ENCODE measurements at places on chromosomes 3 and 15.

DNA sequence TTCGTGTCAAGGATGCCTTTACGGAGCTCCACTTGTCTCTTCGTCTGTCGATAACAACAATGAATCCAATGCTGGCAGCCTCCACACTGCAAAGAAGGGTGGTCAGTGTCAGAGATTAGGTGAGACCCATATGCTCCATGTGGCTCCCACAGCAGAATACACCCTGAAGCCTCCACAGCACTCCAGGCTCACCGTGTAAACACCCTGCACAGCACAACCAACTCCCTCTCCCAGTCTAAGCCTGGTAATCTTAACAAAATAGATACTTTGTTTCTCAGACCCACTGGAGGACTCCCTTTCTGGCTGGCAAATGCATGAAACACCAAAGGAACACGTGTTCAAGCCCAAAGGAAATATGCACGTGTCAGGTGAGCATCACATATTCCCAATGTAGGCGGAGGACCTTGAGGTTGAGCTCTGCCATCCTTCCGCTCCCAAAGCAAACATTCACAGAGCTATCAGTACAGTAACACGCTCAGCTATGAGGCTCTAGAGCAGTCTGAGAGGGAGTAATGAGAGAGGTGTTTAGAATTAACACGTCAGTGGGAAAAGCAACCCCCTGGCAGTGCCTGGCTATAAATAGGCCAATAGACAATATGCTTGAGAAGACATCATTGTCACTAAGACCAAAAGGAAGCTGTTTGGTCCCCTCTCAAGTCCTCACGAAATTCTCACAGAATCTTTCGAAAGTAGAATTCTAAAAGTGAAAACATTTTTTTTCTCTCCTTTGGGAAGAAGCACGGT, 86.7 kb downstream of the MCF2L2 start:
- DNase-seq = no peak

DNA sequence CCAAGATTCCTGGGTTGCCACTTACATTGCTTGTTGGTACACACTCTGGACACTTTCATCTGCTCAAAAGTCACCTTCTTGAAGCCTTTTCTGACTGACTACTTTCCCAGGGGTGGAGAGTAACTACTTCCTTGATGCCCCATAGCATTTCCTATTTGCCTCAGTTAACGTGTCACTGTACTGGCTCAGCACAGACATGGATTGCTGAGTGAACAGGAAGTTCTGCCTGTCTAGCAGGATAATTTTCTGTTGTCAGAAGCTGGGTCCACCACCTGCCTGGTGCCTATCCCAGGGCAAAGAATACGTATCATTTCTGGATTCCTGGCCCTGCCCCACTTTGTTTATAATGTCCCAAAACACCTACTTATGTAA, 15.3 kb upstream of the ABHD17C start:
- DNase-seq = no peak

DNA sequence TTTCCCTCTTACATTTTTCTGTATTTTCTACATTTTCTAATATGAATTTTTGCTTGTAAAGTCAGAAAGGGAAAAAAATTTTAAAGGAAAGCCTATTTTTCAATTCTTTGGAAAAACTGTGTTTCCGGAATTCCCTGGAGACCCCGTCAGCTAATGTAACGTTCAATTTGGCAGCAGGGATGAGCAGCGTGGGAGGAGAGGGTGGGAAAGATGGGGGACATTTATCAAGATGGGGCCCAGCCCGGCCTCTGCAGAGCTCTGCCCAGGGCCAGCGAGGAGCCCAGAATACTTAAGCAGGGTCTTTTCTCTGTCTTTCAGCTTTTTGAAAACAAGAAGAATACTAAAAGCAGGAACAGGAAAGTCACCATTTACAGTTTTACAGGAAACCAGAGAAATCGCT, 129.0 kb downstream of the LRRK1 start:
- no peak for DNase-seq

DNA sequence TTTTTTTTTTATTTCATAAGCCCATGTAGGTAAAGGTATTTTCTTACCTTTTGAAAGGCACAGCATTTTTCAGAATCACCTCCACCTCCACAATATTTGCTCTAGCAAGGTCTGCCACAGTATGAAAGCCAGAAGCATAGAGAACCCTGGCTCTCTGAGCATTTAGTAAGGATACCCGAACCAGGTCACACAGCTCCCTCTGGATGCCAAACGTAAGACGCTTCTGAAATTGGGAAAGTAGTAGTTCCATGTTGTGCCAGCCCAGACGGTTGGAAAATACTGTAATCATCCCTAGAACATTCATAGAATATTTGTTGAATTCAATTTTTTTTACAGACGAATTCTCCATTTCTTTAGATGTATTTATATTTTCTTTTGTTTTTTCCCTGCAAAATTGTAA, 52.4 kb downstream of the POLQ start:
- no peak for DNase-seq

- no peak for DNase-seq
Observed at GRCh38 chr3:52183786-52184445, 14.0 kb upstream of the ALAS1 start.

DNA sequence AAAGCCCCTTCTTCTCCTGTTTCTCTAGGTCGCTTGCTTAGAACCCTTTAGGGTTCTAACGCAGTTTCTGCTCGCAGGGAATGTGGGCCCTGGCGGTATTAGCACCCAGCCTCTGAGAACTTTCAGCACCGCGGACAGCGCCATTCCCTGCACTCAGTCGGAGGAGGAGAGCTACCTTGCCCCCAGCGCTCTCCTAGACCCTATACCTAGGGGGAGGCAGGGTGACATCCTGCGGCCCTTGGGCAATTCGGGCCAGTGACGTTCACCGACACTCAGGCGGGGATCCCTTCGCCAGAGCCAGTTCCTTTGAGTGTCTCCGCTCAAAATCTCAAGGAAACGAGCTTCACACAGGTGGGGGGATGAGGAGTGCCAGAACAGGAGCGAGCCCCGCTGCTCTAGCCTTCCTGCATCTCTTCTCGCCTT, 1.3 kb downstream of the SLC7A14 start:
- peak; percentile 74 for DNase-seq

GRCh38 chr15:69484837-69485236, 32.2 kb downstream of the RPLP1 start:
- DNase-seq = no peak

DNA sequence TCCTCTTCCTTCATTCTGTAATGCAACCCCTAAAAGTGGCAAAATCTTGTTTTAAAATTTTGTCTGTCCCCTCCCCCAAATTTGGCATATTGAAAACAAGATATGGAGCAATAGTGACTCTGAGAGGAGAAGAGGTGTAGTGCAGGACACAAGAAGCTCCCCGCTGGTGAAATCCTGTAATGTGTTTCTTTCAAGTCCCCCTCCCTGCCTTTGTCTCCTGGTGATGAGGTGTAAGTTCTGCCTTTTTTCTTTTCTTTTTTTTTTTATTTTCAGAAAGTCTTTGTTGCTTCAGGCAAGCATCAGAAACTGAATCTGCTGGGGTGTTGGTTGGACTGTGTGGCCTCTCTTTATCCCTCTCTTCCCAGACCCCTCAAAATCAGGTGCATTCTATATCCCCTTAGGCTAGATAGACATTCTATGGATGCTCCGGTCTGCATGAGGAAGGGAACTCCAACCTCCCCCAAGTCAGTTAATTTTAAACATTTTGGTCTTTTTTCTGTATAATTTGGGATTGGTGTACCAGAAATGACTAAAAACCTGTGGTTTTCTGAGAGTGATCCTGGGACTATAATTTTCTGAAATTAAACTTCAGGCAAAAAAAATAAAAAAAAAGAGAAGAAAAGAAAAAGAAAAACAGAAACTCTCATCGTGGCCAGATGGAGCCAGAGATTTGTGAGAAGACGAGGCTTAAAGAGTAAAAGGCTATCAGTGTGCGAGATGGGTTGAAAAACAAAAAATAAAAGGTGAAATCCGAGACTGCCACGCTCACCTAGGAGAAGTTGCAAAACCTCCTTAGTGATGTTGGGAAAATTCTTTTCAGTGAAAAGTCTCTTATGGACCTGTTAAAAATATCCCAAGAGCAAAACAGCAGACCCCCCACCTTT, 21.4 kb downstream of the ACKR2 start:
- DNase-seq = no peak

DNA sequence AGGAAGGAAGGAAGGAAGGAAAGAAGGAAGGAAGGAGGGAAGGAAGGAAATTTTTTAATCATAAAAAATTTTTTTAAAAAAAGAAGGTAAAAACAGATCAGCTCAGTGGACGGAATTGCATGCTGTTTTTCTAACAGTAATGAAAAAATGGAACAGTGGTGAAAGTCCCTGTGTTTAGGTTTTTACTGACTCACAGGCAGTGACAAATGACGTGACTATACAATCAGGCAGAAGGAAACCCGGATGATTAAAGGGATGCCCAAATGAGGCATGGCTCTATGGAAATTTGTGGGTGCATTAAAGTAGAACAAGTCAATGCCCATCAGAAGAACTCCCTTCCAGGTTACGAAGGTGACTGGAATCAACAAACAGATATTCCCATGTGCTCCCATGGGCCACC, 135.0 kb downstream of the IMPG2 start:
- DNase-seq = no peak

GRCh38 chr15:38714309-38715072, 149.9 kb upstream of the RASGRP1 start:
- no peak for DNase-seq

GRCh38 chr15:63805993-63806980, 27.5 kb downstream of the HERC1 start:
- DNase-seq = peak; percentile 26

- no peak for DNase-seq
Observed at GRCh38 chr3:185716436-185717108, 108.3 kb downstream of the IGF2BP2 start.

DNA sequence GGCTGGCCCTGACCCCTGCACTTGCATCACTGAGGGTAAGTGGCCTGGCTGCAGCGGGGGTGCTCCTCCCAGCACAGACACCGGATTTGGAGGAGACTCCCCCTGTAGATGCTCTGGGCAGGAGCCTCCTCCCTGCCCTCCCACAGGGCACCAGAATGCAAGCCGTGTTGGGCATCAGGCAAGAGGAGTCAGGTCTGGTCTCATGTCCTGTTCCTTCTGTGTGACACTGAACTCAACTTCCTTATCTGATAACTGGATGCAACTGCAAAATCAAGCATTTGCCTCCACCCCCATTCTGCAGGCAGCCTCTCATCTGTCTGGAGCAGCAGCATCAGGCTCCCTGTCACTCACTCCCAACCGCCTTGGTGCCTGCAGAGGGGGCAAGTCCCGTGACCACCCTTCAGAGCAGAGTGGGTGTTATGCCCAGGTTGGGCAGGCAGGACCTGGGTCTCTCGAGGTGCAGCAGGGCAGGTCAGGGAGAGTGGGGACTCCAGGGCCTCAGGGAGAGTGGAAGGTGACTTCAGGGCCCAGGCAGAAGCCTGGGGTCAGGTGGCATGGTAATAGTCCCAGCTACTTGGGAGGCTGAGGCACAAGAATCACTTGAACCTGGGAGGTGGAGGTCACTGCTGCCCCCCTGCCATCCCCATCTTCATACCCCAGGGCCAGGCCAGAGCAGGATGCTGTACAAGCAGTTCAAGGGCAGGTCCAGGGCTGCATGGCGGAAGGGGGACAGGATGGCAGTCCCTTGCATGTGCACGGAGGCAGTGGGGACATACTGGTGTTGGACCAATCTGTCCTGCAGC, 10.5 kb upstream of the RPL29 start:
- DNase-seq = no peak

- no peak for DNase-seq
Observed at GRCh38 chr15:48596841-48597240, 48.7 kb downstream of the FBN1 start.

- DNase-seq = no peak
Observed at GRCh38 chr3:171286580-171287249, 173.5 kb downstream of the TNIK start.

- no peak for DNase-seq
Observed at GRCh38 chr15:58513008-58513407, 81.2 kb downstream of the LIPC start.

DNA sequence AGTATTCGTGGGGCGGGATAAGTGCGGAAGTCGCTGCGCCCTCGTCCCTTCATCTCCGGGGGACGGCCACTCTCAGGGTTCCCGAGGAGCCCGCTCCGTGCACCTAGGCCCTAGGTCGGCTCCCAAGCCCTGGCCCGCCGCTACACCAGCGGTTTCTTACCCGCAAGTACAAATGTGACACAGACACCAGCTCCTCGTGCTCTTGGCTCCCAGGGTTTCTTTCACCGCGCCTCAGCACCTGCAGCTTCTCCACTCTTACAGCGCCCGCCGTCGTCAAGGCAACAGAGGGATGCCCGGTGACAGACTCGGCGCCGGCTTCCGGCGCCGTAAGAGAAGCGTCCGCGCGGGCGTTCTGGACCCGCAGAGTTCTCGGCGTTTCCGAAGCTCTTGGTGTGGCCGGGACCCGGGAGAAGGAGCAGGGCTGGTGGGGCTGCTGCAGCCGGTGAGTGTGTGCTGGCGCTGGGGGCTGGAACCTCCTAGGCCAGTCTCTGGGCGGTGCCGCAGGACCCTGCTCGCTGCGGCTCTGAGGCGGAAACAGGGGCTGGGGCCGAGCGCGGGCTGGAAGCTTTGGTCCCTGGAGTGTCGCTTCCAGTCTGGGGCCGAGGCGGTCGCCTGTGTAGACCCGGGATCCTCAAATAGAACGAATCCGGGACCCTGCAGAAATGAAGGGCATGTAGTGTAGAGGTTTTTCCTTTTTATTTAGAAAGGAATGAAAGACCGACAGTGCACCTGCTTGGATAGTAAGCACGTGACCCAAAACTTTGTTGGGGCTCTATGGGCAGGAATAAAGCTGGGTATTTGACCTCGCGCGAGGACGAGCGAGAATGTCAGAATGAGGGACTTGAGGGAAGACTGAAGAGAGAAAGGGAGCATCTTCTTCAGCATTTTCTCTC, 155.4 kb upstream of the GOLGA6L4 start:
- peak; percentile 5 for DNase-seq

- DNase-seq = no peak
Observed at GRCh38 chr15:97456521-97457202, 503.8 kb upstream of the ARRDC4 start.

- DNase-seq = no peak
Observed at GRCh38 chr3:66828303-66828702, 169.8 kb upstream of the KBTBD8 start.

- DNase-seq = no peak
Observed at GRCh38 chr3:84586427-84586826, 372.4 kb upstream of the CADM2 start.

DNA sequence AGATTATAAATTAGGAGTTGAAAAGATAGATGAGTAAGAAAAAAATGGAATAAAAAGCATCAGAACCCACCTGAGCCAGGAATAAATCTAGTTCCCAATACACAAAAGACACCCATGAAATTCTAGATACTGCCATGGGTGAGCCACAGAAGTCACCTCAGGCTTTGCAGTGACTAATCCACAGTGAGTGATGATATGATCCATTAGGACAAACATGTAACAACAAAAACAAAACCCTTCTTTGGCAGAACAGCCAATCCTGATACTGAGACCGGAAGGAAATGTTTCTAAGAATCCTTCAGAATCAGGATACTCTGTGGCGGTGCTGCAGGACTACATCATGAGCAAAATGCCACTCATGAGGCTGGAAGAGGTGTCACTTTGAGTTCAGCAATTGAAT, 15.0 kb upstream of the MINDY4B start:
- no peak for DNase-seq
